ENCODE measurements at places on chromosomes 12 and 14.

- no peak for DNase-seq
Observed at GRCh38 chr14:91289464-91289863, 45.0 kb upstream of the GPR68 start.

- no peak for DNase-seq
Observed at GRCh38 chr14:52458721-52459085, 93.6 kb downstream of the TXNDC16 start.

- no peak for DNase-seq
Observed at GRCh38 chr12:91072931-91073330, 15.1 kb upstream of the KERA start.

DNA sequence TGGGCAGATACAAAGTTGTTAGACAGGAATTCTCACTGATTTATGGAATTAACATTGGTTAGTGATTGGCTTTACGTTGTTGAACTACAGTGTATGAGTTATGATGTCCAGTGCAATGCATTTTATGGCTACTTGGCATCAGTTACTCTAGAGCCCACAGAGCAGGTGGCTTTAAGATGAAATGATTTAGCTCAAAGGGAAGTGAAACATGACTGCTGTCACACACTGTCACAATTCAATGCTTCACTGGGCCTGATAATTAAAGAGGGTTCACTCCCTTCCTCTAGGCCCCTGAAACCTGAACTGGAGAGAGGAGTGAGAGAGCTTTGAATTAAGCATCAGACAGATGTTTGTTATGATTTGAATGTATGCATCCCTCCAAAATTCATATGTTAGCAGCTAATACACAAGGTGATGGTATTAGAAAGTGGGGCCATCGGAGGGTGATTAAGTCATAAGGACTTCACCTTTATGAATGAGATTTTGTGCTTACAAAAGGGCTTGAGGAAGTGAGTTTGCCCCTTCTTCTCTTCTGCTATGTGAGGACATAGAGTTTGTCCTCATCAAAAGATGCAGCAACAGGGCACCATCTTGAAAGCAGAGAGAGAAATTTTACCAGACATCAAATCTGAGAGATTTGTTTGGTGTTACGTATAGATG, 175.8 kb upstream of the GRIN2B start:
- DNase-seq = no peak

DNA sequence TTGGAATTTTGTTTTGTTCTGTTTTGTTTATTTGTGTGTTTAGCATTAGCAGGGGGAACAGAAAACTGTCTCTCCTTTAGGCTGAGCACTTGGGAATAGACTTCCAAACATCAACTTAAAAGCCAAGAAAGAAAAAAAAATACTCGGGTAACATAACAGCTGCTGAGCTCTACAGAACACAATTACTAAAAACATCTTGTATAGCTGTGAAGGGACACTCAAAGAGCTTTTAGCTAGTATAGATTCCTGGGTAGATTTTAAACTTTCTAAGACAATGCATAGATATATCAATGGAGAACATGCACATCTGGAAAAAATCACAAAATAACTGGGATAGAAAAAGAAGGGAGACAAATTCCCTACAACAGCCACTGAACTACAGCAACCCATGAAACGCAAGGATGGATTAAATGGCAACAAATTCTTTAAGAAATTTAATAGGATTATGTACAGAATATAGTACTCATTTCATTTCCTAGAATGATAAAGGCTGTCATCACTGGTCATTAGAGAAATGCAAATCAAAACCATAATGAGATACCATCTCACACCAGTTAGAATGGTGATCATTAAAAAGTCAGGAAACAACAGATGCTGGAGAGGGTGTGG, 174.3 kb upstream of the KRR1 start:
- no peak for DNase-seq

DNA sequence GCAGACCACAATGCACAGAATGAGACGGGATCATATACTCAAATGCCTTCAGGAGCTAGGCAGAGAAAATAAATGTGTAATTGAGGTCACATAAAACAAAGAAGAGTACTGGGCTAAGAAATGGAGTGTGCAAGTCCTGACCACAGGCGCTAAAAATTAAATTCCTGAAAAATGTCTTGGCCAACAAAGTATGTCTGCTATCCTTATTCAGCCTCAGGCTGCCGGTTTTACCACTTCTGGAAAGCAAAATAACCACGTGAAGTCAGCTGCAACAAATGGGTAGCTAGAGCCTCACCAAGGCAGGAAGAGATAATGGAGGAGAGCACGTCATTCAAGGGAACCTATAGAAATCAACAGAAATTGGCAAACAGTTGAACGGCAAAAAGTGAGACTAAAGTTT, 3.1 kb downstream of the PYGL start:
- no peak for DNase-seq

DNA sequence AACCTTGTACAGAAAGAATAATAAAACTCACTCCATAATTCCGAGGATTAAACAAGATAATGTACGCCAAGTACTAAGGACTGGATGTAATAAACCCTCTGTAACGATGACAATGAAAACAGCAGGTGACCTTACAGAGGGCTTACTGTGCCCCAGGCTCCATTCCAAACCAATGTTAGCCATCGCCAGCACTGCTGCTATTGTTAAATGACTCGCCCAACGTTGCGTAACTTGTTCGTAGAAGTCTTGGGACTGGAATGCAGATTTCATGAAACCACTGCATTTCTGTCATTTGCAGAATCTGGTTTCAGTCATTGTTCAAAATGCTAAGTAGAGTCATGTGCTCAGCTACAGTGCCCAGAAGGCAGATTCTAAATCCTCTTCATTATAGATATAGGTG, 728 bp upstream of the STON2 start:
- no peak for DNase-seq

DNA sequence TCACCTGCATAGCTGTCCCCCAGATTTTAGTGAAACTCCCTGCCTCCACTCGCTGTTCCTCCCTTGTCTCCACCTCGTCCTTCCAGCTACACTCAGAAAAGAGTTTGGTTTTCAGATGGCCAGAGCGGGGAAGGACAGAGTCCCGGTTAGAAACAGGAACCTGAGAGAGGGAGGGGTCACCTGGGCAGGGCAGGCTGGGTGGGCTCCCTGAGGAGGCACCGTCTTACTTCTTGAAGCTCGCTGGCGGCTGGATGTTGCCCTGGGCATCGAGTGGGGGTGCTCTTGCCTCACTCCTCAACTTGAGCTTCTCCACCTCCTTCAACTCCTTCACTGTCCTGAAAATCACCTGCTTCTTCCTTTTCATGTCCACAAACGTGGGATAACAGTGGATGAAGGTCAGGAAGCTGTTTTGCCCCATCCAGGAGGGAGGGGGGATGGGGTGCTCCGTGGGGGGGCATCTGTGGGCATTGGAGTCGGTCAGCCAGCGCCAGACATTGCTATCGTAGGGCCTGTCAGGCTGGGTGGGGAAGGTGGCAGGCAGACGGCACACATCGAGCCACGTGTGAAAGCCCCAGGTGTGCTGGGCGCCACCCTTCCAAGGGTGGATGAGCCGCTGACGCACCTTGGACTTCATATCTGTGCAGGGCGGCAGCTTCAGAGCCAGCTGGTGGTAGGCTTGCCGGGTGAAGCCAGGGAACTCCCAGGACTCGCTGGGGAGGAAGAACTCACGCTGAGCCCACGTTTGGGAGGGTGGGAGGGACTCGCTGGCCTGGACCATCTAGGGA, 2.0 kb downstream of the TEX52 start:
- DNase-seq = no peak

GRCh38 chr12:69534389-69534822, 50.9 kb upstream of the CCT2 start:
- no peak for DNase-seq

GRCh38 chr14:89085231-89085731, 260.8 kb downstream of the TTC8 start:
- DNase-seq = no peak

GRCh38 chr14:33019346-33019745, 80.7 kb downstream of the NPAS3 start:
- DNase-seq = no peak

DNA sequence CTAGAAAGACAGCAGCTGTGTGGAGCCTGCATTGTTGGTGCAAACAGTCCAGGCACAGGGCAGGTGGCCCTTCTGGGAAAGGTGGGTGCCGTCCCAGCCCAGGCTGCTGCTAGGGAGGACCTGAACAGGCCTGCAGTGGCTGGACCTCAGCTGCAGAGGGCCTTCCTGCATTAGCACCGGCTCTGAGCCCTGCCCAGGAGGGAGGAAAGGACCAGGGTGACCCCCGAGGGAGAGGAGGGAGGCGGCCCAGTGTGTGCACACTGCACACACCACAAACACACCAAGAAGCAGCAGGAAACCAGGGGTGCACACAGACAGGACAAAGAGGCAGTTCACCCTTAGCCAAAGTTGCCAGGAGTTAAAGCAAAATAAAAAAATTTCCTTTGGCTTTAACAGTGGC, 8.0 kb upstream of the PGAM5 start:
- no peak for DNase-seq

GRCh38 chr12:45458854-45459807, 243.2 kb downstream of the ANO6 start:
- DNase-seq = no peak

DNA sequence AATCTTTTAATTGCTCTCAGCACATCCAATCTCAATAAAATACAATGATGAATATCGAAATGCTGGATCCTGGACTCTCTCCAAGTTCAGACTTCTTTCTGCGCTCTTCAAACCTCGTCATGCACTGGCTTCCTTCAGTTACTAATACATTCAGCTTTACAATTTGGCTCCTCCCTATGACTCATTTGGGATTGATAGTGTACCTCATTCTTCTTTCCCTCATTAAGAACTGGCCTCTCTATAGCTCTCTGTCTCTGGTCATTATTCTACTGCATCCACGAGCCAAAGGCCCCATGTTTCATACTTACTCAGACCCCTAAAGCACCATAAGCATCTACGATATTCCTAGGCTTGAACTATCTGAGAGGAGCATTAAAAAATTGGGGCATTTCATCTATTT, 4.9 kb downstream of the TSPAN8 start:
- no peak for DNase-seq

- DNase-seq = peak; percentile 60
Observed at GRCh38 chr12:123229051-123229450, 3.9 kb downstream of the MPHOSPH9 start.

DNA sequence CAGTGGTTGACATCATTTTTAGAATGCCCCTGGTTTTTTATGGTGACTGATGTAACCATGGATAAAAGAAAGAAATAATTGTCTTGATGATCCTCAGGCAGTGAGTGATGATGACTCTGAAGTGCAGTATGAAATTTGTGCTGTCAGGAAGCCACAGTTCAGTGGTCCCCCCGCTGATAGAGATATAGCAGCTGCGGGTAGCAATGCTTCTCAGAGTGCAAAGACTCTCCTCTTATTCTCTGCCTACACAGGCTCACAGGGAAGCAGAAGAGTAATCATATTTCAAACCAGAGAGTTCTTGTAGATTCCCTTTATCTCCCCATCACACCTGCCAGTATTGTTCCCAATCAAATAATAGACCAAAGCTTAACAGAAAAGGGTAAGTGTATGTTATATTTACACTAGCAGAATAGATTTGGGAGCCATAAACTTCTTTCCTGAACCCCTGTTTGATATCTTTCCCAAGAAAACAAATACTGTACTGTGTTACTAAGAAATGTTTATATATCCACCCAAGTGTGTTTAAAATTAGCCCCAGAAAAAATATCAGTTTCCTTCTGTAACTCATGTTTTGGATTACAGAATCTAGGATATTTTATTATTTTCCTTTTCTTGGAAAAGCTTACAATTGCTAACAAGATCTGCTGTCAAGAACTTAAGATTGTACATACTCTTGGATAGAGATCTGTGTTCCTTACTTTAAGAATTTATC, 1817.4 kb upstream of the FLRT2 start:
- no peak for DNase-seq

DNA sequence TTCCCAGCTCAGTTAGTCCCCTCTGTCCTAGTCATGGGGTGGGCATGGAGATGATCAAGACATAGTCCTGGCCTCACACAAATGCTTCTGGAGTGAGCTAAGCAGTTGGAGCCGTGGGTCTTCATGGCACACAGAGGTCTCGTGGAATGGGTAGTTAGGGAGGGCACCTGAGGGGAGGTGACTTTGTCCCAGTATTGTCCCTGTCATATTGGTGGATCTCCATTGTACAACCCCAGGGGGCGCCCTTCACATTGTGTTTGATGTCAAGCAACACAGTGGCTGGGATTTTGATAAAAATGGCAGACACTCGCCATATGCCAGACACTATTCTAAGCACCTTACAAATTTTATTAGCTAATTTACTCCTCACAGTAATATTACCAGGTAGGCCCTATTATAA, 175.4 kb upstream of the LHX5 start:
- no peak for DNase-seq

- DNase-seq = no peak
Observed at GRCh38 chr14:29918981-29919380, 8.7 kb downstream of the PRKD1 start.

- no peak for DNase-seq
Observed at GRCh38 chr12:60494244-60494643, 898.4 kb downstream of the SLC16A7 start.
